ENCODE measurements at places on chromosomes 4 and X.

DNA sequence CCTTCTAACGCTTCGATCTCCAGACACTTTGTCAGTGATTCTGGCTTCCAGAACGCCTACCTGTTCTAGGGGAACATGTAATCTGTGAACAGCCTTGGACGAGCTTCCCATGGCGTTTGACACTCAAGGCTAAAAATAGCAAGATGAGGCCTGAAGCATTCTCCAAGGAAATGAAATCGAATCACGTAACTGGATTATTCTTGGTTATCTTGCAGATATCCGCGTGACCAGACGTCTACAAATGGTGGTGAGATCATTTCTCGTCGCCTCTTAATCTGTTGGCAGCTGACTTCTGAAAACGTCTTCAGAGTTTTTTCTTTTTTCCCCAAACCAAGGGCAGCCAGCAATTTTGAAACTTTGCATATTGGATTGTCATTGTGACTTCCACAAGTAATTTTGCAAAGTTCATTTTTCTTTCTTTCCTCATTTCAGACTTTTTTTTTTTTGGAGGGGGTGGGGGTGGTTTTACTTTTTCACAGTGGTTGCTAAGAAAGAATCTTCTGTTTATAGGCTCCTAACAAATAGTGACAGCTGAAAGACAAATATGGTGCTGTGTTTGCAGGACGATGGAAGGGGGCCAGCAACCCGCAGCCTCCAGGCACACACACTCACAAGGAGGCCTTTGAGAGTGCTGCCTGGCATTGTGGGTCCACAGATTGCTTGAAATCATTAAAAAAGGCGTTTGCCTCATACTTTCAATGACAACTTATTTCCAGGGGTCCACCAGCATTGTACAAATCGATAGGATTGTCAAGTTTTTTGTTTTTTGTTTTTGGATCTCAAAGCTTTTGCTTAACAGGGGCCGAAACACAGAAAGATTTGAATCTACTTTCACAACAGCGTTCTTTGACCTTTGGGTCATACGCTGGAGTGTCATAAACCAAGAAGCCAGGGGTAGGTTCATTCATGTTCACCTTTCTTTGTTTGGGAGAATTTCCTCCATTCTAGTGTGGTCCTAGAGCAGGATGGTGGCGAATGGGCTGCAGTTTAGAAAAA is 32.4 kb upstream of the PDLIM3 start:
- peak; percentile 53 for DNase-seq

- DNase-seq: no peak
Observed at GRCh38 chr4:16530688-16531635, 304.7 kb upstream of the TAPT1 start.

DNA sequence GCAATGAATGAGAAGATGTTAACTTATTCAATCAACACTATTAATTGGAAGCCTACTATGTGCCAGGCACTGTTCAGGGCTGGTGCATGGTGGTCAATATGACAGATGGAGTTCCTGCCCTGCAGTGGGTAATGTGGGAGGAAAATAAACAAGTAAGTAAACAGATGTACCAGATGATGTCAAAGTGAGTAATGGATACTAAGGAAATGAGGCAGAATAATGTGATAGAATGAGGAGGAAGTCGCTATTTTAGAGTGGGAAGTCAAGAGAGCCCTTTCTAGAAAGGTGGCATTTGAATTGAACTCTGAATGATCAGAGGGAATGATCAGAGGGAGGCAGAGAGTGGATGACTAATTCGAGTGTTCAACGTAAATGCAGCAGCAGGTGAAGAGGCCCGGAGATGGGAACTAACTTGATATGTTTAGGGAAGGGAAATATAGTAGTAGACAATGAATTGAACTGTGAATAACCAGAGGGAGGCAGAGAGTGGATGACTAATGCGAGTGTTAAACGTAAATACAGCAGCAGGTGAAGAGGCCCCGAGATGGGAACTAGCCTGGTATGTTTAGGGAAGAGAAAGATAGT is 48.3 kb downstream of the HMGB3 start:
- DNase-seq: no peak

DNA sequence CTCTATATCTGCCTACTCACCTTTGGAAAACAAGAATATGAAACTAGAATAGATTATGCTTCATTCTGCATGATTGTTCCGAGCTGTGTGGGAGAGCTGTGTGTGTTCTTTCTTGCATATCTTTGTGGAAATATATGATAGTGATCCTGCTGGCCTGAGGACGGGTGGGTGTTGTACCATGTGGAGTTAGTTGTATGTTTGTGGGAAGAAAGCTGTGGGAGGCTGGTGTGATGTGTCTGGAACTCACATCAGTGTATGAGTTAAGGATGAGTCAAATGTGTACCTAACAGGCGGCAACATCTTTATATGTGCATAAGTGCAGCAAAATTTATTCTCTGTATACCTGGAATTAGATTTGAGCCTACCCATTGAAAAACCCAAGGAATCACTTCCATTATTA is 208.1 kb upstream of the ADGRL3 start:
- no peak for DNase-seq

- peak; percentile 61 for DNase-seq
Observed at GRCh38 chrX:153900831-153901752, 3.4 kb upstream of the AVPR2 start.

DNA sequence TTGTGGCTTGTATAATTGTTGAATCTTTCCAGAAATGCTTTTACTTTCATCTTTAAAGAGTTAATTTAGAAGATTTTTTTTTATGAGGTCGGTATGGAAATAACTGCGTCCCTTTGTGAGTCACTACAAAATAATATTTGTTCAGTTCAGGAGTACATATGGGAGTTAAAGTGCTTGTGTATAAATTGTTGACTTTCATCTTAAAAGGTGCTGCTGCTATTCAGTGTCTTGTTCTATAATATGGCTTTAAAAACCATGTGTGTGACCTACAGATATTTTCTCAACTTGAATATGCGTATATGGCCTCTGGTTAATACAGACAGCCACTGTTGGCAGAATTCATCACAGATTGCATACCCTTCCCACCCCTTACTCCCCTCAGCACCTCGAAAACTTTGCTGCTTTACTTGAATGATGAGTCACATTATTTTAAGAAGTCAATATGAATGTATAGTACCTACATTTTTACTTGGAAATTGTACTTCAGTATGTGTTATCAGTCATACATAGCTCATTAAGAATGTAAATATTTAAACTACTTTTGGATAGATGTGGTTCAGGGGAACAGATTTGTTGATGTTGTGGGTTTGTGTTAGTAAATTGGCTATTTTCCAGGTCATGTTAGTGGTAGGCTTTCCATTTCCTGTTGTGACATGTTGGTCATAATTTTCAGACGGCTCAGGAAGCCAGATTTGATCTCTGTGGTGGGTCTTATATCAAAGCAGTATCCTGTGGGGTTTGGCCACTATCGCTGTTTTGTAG is 1.5 kb downstream of the CLCN3 start:
- DNase-seq: peak; percentile 56

DNA sequence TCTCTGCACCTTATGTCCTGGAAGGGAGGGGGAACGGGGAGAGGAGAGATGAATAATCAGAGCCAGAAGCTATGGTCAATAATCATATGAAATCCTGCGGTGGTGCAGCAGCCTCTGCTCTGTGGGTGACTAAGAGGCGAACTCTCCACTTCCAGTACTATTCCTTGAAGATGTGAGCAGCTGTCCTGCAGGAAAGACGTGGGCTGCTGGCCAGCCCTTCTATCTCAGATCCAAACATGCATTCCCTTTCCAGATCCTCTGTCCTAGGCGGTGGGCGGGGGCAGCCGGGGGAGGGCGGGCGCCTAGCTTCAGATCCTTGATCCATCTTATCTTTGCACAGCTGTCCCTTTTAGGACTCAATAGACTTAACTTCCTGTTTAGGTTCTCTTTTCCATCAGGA is 34.5 kb downstream of the SPINK2 start:
- peak; percentile 42 for DNase-seq

GRCh38 chr4:16864199-16864598 is 34.2 kb downstream of the LDB2 start:
- DNase-seq: no peak

GRCh38 chrX:12011075-12011474 is 127.2 kb upstream of the FRMPD4 start:
- no peak for DNase-seq

DNA sequence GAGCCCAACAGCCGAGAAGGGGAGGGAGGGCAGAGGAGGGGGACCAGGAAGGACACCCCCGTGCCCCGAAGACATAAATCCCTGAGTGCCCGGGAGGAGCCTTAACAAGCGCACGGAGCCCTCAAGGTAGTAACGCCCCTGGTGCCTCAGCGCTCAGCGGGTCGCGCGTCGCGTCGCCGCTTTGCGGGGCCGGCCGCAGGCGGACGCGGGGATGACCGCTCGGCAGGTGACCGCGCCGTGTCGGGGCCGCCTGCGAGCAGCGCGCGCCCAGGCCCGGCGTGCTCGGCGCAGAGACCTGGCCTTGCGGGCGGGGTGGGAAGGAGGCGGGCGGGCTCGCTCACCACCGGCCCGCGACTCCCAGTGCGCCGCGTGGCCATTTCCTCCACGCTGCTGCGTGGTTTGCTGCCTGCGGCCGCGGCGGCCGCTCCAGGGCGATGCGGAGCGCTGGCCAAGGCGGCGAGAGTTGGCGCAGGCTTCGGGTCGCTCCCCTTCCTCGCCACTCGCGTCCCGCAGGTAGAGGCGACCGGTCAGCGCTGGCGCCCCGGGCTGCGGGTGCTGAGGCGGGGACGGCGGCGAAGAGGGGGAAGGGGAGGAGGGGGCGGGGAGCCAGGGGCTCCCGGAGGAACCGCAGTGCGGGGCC is 632 bp downstream of the CCSER1 start:
- DNase-seq: no peak

DNA sequence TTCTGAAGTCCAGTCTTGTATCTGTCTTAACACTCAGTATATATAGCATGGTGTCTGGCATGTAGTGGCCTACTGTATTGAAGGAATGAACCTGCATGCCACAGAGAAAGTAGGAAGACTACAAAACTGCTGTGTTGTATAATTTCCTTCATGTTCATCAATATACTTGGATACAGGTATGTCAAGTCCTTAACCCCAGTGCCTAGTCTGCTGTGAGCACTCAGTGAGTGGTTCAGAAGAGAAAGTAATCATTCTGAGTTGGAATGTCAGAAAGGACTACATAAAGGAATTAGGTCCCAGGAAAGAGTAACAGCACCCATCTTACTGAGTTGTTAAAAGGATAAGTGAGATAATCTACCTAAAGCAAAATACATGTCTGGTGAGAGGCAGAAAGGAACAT is 32.0 kb downstream of the ABCE1 start:
- no peak for DNase-seq

GRCh38 chr4:16235209-16235608 is 8.9 kb upstream of the TAPT1 start:
- DNase-seq: no peak

DNA sequence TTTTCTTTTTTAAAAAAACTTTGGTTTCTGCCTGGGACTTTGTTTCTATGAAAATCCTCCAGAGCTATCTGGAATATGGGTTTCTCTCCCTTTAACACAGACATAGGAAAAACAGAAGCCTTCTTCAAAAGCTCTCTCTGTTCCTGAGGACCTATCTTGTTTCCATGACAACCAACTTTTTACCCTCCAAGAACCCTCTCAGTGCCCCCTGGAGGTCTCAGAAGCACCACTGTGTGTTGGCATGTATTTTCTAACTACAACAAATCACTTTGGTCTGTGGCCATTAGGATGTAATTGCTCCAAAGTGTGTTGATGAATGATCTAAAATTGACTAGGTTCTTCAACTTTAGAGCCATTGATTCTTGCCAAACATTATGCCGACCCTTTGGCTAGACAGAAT is 1331.6 kb downstream of the ADGRL3 start:
- DNase-seq: no peak

- DNase-seq: peak; percentile 20
Observed at GRCh38 chrX:110992611-110993010, 103.4 kb upstream of the PAK3 start.

GRCh38 chr4:124121461-124121971 is 591.0 kb downstream of the ANKRD50 start:
- DNase-seq: no peak

- DNase-seq: no peak
Observed at GRCh38 chr4:47720787-47721186, 117.1 kb downstream of the CORIN start.

DNA sequence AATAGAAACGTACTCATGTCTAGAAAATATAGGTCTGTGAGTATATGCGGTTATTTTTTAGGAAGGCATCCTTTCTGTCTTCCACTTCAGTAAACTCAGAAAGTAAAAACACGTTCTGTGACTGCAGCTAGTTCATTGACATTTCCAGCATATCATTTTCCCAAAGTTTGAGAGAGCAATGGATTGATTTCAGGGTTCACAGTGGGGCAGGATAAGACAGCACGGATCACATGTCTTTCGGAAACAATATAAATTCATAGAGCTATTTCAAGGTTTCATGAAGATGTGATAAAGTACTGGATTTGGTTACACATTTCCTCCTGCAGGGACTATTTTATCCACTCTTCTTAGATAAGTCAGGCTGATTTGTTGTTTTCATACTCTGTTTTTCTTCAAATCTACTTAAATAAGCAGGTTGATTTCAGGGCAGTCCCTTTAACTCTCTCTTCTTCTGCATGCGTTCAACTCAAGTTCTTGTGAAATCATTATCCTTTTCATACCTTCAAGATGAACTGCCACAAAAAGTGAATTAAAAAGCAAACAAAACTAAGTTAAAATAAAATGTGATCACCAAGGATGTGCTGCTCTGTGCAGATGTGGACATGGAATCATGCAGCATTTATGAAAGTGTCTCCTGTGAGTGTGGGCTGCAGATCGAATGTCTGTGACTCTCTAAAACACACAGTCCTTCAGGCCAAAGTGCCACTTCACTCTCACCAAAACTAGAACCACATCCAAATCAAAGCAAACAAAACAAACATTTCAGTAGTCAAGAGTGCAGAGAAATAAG is 187.7 kb downstream of the UNC5C start:
- no peak for DNase-seq

DNA sequence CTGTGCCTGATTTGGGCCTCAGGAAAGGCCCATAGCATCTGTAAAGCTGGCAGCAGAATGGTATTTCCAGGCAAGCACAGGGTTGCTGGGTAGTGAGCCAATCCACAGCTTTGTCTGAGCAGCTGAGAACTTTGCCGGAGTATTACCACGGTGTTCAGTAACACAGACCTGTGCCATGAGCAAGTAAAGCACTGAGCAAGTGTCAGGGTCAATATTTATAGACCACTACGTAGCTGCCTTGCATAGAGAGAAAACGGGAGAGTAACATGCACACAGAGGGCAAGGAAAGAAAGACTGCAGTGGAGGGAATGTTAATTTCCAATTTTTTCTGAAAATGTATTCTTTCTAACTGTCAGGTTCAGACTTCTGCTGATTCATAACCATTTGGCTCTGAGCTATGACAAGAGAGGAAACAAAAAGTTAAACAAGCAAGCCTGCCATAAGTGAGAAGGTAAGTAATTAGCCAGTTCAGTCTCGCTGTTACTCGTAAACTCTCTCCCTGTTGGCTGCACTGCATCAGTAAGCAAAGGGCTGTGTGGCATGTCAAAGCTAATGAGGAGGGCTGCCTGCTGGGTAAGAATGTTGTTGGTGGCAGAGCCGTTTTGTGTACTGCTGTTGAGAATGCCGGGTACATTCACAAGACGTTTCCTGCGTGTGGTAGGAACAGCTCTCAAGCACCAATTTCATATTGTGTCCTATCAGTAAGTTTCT is 238.1 kb downstream of the BMPR1B start:
- DNase-seq: peak; percentile 84
